MCF 10A (cell line): ENCODE measurements at places on chromosomes 12 and 14. TPM values are rescaled to one million over a fixed set of nuclear protein-coding genes. Genes with fewer than 3 reads are reported as not detected.

- H3K4me1 ChIP-seq: peaks cover 26% of the 10 kb centered on the region
- H3K36me3 ChIP-seq: peaks cover 12% of the 10 kb centered on the region
- H3K27me3 ChIP-seq: no peaks in the 10 kb centered on the region
Measured at GRCh38 chr14:21072031-21072473, 1.9 kb downstream of the ARHGEF40 start.

- peak; percentile 6 for DNase-seq
- no peak overlapping the region for H3K4me3 ChIP-seq
- no peaks in the 10 kb centered on the region for H3K27me3 ChIP-seq
- H3K36me3 ChIP-seq: no peaks in the 10 kb centered on the region
- peaks cover 17% of the 10 kb centered on the region for H3K4me1 ChIP-seq
Measured at GRCh38 chr12:50322206-50322605, 38.9 kb upstream of the LIMA1 start.

The NID2 gene
- not detected in 2 replicates for total RNA-seq

The TNS2 gene
- 22.3 and 26.3 TPM in 2 replicates for total RNA-seq

DNA sequence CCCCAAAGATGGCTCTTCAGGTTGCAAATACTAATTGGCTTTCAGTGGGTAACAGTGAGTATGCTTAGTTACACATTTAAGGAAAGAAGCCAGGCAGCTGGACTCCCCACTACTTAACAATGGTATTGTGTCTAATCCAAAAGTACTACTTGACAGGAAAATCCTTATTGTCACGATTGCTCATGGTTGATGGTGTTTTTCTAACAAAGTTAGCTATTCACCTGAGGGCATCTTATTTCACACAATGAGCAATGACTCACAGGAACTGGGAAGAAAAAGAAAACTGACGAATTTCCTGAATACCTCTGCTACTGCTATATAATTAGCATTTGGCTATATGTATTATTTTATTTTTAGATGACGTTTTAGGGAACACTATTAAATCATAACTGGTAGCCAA is 33.4 kb upstream of the ALG10 start:
- H3K4me3 ChIP-seq: no peak overlapping the region
- DNase-seq: peak; percentile 67
- peaks cover 4% of the 10 kb centered on the region for H3K4me1 ChIP-seq
- H3K27ac ChIP-seq: no peak overlapping the region
- H3K36me3 ChIP-seq: no peaks in the 10 kb centered on the region
- no peaks in the 10 kb centered on the region for H3K27me3 ChIP-seq

The GPR65 gene
- not detected in 2 replicates for total RNA-seq
